ENCODE measurements at places on chromosomes 5 and 9. TPM values are rescaled to one million over a fixed set of nuclear protein-coding genes. Genes with fewer than 3 reads are reported as not detected.

DNA sequence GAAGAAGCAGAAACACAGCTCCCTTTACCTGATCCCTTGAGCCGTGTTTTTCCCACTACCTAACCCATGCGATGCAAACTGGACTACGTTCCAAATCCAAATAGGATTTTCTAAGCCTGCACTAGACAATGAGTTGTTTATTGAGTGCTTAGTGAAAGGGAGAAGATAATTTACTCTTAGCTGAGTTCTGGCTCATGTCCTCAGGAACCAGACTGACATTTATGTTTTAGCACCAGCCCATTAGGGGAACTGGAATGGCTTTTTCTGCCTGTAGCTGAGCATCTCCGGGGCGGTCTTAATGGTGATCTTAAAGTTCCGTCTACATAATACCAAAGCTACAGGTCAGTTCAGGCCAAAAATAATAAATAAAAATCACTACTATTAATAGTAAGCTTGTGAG, 81.5 kb downstream of the SH3TC2 start:
- DNase-seq: no peak

GRCh38 chr9:112520069-112520468, 33.4 kb downstream of the KIAA1958 start:
- DNase-seq: no peak

- DNase-seq: no peak
These were observed 34.7 kb upstream of the RASEF start for GRCh38 chr9:83097633-83098032.

DNA sequence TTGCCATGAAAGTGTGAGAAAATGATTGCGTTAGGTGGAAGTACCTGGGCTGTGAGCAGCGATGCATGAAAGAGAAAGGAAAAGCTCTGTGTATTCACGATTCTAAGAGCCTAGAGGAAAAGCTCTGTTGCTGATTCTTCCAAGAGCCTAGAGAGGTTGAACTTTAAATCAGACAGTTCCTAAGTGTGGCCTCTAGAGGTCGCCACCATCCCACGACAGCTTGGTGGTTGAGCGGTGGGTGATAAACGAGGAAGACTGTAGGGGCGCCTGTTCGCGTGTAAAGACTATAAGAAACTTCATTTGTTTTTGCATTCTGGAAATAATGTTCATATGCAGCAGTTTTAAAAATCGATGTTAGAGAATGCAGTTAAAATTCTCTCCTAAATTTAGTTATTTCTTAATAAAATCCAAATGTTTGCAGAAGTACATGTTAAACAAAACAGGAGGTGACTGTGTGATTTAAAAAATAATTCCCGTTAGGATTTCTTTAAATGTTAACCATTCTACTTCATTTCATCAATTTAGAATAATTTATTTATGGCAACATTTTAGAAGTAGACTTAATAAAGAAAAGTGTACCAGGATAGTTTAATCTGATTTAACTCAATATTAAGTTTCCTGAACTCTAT, 107.7 kb downstream of the TENT4A start:
- DNase-seq: peak; percentile 53

GRCh38 chr5:180289433-180289832, 2.5 kb downstream of the MAPK9 start:
- peak; percentile 30 for DNase-seq

- no peak for DNase-seq
These were observed 26.4 kb upstream of the TMEM171 start for GRCh38 chr5:73093943-73094342.

- no peak for DNase-seq
These were observed 61.6 kb upstream of the DAB2 start for GRCh38 chr5:39486361-39486760.

DNA sequence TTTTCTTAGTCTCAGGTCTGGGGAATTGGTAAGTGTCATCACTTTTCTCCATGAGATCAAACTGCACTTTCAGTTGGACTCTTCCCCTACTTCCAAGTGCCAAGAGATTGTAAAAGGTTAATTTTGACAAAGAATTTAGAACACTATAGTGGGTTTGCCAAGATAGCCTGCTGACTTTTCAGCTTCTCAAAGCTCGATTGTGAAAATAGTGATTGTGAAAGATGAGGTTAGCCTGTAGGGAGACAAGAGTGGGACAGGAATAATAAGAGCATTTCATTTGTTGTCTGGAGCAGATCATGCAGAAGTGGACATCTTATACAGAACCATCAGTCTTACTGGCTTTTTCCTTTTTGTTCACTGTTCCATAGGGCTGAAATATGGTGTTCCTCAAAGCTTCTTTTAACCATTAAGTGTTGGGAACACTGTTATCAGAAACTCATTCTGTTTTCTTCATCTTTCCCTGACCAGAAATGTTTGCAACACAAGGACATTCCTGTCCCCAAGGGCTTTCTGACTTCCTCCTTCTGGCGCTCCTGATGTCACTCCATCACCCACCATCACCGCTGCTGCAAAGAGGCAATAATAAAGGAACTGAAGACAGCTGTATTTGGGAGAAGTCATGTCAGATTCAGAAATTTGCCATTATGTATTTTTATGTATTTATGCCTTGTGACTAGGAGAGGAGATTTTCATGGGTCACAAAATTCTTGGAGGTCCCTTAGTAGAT, 11.6 kb upstream of the SPTAN1 start:
- DNase-seq: no peak

GRCh38 chr5:36651761-36652685, 45.6 kb downstream of the SLC1A3 start:
- no peak for DNase-seq

DNA sequence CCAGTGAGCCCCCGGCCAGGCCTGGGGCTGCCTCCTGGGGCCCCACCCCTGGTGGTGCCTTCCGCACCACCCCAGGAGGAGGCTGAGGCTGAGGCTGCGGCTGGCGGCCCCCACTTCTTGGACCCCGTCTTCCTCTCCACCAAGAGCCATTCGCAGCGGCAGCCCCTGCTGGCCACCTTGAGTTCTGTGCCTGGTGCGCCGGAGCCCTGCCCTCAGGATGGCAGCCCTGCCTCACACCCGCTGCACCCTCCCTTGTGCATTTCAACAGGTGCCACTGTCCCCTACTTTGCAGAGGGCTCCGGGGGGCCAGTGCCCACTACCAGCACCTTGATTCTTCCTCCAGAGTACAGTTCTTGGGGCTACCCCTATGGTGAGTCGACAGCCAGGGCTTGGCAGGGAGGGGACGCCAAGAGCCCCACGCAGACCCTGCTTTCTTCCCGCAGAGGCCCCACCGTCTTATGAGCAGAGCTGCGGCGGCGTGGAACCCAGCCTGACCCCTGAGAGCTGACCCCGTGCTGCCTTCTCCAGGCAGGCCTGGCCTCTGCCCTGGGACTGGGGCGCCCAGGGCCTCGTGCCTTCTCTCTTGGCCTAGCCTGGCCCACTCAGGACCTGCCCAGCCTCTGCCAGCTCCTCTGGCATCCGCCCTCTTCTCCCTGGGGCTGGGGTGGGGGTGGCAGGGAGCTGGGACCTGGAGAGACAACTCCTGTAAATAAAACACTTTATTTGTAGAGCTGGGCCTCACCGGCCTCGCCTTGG, 4.0 kb upstream of the EHMT1 start:
- no peak for DNase-seq

- DNase-seq: no peak
These were observed 159.8 kb downstream of the TMC1 start for GRCh38 chr9:72681283-72681630.

GRCh38 chr9:129124506-129125069, 13.4 kb downstream of the PTPA start:
- no peak for DNase-seq

GRCh38 chr5:78726571-78726970, 78.0 kb upstream of the LHFPL2 start:
- DNase-seq: no peak

SLC25A2 gene
- not detected for total RNA-seq

ACOT12 gene
- total RNA-seq: not detected

PCDHGA8 gene
- not detected for total RNA-seq

SEMA6A gene
- total RNA-seq: not detected

ANKRD34B gene
- not detected for total RNA-seq

ARSI gene
- total RNA-seq: 100 TPM

Data from G401 (cell line).